Hematopoietic multipotent progenitor cell treated with erythropoietin and hydrocortisone succinate and interleukin-3 and kit ligand, for 4 days (in vitro differentiated cells): ENCODE measurements at places on chromosomes 5 and 9.

- peak; percentile 10 for DNase-seq
Measured at GRCh38 chr9:101028346-101029314, at the start of gene PLPPR1. PLPPR1 (plus strand) TSS chr9:101028727.

DNA sequence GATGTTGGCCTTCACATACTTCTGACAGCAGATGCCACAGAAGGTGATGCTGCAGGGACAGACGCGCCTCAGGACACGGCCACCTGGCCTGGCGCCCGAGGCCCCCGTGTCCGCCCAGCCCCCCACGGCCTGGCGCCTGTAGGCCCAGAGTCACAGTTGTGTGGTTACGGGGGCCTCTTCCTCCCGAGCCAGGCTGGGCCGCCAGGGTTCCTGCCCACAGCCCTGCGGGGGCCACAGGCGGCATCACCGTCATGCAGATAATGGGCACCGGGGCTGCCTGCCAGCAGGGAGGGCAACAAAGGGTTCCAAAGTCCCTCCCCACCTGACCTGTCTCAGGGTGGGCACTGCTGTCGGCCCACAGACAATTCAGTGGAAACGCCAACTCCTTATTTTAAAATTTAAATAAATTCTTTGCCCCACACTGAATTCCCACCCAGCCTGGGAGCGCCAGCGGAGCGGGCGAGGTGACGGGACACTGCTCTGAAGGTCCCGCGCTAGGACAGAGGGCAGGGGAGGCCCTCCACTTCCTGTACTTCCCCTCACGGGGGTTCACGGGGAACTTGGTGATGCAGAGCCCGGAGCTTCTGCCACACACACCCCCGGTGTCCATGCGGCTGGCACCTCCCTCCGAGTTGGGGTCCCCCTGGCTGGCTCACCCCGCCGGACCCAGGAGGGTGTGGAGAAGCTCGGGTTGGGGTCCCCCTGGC lies 40.6 kb downstream of the EXOC3 start:
- peak; percentile 78 for DNase-seq

- no peak for DNase-seq
Measured at GRCh38 chr9:76581731-76582130, 122.7 kb downstream of the GCNT1 start.

- no peak for DNase-seq
Measured at GRCh38 chr9:1320607-1321195, 270.5 kb downstream of the DMRT2 start.

DNA sequence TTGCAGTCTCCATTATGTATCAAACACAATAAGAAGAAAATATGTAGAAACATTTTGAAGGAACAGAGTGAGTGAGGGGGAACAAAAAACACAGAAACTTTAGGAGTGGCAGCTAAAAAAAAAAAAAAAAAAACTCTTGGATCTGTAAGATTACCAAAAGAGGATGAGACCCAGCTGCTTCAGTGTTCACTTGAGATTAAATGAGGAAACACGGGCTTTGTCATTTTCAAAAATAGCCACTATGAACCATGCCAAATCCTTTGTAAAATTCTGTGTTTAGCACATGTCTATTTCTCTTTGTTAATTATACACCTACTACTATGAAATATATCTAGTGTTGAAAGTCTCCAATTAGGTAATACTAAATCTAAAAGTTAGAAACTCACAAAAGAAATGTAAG lies 485.9 kb downstream of the EFNA5 start:
- DNase-seq, result no peak

DNA sequence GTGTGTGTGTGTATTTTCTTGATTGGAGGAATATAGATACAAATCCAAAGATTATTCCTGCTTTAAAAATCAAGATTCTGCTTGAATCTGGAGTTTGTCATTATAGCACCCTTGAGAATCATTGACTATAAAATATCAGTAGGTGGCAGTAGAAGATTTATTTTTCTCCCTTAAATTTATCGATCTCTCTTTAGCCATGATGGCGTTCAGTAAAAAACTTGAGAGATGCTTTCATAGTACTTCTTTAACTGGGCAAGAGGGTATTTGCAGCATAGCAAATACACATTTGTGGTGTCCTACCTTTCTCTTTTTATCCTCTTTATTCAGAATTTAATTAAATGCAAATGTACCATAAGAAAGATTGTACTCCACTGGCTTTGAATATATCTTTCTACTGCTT lies 307.7 kb downstream of the ADGRV1 start:
- peak; percentile 65 for DNase-seq

- DNase-seq, result peak; percentile 86
Measured at GRCh38 chr5:96601715-96602244, 60.4 kb upstream of the CAST start.

DNA sequence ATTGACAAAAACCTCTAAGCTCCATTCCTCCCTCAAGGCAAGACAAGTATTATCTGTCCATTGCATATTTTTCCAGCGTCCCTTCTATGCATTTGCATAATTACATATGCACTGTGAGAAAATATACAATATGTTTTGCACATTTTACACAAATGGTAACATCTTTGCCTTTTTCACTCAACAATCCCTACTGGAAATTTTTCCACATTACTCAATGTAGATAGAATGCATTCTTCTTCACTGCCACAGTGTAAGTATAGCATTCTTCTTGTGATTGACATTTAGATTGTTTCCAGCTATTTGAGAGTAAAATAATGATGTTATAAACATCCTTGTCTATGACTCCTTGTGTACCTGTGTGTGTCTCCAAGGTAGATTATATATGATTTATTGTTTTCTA lies 205.0 kb downstream of the SLIT3 start:
- DNase-seq, result no peak

DNA sequence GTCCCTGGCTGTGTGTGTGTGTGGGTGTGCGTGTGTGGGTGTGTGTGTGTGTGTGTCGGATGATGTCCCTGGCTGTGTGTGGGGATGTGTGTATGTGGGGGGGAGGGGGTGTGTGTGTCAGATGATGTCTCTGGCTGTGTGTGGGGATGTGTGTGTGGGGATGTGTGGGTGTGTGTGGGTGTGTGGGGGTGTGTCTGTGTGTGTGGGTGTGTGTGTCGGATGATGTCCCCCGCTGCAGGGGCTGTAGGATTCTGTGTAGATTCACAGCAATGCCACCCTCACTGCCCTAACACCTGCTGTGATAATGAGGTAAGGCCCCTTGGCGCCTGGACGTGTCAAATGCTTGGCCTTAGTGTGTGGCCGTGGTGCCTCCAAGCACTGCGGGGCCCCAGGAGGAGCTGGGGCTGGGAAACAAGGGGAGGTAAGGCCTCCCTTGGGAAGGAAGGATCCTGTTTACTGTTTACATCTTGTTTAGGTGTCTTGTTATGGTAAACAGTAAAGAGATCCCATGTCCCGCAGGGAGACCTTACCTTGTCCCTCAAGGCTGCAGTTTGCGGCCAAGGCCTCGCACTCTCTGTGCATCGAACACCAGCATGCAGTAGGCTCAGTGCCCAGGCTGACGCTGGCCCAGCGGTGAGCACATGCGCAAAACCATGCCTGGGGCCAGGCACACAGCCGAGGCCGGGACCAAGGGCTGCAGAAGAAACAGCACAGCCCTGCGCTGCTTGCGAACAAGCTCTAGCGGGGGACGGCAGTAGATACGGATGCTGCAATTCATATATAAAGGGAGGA lies 24.1 kb downstream of the AHRR start:
- DNase-seq, result no peak

GRCh38 chr9:134331186-134332025 lies 5.2 kb downstream of the RXRA start:
- no peak for DNase-seq

DNA sequence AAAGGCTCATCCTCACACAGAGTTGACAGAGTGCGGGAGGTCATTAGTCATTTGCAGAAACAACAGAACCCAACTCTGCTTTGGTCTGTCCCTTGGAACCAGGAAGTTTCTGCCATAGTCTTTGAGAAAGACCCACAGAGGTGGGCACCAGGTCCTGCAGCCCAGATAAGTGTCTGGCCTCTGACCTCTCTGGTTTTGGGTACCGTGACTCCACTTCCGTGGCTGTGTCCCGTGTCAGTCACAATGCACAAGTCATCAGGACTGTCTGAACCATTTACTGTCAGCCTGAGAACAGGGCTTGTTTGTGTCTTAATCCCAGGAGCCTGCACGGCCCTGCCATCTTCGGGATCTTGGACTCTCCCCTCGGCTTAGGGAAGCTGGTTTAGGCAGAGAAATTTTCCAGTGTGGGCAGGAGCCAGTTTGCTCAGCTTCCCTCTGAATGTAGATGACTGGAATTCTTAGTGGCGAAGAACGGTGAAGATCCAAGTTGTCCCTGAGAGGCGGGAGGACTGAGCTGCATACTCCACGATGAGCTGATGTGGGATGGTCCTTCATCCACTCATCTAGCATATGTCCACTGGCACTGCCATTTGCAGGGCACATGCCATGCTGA lies 11.9 kb downstream of the GSN start:
- no peak for DNase-seq

- no peak for DNase-seq
Measured at GRCh38 chr5:62152394-62153087, 153.5 kb upstream of the KIF2A start.

GRCh38 chr9:68750786-68751185 lies 45.7 kb downstream of the PIP5K1B start:
- no peak for DNase-seq

- peak; percentile 25 for DNase-seq
Measured at GRCh38 chr9:27535701-27536118, 6.1 kb upstream of the MOB3B start.

DNA sequence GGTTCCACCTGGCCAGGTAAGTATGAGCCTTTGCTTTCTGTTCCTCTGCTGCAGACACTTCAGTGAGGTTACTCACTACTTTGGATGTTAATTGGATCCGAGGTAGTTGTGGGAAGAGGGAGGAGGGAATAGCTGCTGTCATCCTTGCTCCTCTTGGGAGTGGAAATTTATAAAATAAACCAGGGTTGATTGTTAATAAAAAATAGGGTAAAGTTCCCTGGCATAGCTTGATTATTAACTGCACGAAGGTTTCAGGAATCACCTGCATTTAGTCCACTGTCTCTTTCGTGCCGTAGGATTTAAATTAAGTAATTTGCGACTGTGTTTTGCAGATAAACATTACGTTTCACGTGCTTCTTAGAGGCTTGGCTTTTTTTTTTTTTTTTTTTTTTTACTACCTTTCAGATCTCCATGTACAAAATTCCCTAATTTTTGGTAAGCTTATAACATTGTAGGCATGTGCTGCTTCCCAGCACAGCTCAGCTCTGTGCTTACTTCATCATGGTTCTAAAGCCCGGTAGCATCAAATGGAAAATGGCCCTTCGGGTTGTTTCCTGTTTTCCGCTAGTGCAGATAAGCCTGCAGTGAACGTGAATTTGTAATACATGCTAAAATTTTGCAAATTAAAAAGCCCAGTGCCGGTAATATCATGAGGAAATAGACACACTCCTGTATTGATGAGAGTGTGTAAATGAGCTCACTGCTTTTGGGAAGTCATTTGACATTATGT lies 26.9 kb upstream of the LTC4S start:
- peak; percentile 60 for DNase-seq

GRCh38 chr5:156391139-156391538 lies 64.2 kb downstream of the SGCD start:
- DNase-seq, result no peak

- no peak for DNase-seq
Measured at GRCh38 chr9:80320480-80320879, 748.7 kb downstream of the TLE4 start.

DNA sequence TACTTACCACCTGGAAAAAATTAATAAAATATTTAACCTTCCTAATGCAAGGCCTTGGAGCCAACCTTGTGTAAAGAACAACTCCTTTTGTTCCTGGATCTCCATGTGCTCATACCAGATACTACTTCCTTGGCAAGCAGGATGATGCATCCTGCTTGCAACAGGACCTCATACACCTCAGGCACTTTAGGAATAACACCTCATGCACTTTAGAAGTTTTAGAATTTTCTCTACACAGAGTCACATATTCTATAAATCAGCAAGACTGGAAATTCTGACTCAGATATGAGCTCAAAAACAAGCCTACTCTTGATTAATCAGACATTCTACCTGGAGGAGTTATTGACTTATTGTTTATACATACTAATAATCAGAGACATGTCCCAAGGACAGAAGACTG lies 209.6 kb upstream of the CDH10 start:
- no peak for DNase-seq

- no peak for DNase-seq
Measured at GRCh38 chr9:90137801-90138200, 504.8 kb downstream of the DIRAS2 start.

GRCh38 chr5:124859556-124860290 lies 113.3 kb upstream of the ZNF608 start:
- no peak for DNase-seq

DNA sequence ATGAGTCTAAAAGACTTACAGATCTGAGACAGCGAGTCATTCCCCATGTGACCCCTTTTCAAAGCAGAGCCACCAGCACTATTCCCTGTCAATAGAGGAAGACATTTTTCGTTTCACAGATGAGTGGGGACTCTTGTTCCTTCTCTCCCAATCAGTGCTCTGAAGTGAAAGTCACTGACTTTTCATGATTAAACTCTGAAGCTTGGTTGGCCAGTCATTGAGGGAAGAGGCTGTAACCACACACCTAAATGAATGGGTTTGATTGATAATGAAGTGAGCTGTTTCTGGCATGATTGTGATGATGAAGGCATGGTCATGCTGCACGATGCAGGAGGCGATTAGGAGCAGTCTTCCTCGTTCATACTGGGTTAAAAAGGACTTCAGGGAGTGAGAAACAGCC lies 171.9 kb downstream of the ZNF462 start:
- no peak for DNase-seq

DNA sequence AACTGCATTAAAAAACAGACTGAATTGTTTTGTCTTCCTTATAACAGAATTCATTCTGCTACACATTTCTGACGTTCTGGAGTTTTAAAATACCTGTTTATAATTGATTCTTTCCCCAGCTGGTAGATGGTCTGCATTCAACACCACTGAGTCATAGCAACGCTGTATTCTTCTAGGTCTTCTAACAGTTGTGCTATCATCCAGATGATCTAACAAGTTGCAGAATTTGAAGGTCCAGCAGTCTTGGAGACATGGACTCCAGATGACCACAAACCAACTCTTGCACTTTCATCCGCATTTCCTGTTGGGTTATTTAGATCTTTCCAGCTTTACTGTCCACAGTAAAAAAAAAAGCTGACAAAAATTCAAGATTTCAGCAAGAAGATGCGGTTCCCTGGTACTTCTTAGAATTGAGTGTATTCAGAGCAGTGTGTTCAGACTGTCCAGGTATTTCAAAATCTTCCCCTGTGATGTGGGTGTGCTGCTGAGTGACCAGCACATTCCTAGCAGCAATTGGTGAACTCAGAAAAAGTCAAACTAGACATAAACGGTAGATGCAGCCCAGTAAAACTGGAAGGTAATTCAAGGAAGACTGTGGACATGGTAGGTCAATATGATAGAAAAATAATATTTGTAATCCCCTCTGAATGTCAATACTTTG lies 50.2 kb downstream of the CSNK1A1 start:
- DNase-seq, result no peak

DNA sequence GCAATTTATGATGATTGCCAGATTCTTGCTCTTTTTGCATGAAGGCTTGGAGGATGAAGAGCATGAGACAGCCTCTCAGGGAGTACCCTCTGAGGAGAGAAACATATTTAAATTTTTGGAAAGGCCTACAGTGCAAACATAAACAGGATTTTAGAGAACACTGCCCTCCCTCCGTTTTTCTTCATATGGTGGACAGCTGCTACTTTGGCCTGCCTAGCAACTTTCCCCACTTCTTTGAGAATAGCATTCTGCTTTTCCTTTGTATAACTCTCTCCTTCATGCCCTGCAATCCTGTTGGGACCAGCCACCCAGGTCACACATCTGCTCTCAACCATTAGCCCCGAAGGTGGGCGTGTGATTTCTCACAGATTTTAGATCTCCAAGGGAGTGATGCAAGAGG lies 20.5 kb upstream of the TXN start:
- no peak for DNase-seq
